ENCODE measurements at places on chromosomes 7 and 10. TPM values are rescaled to one million over a fixed set of nuclear protein-coding genes. Genes with fewer than 3 reads are reported as not detected.
A peak's percentile ranks its signal among the peaks of the same experiment; 100 is the strongest.

GRCh38 chr7:115040495-115040894 lies 118.6 kb downstream of the MDFIC start:
- no peaks in the 10 kb centered on the region for H3K4me1 ChIP-seq
- H3K27me3 ChIP-seq = no peaks in the 10 kb centered on the region
- H3K27ac ChIP-seq = no peak overlapping the region
- H3K4me3 ChIP-seq = no peak overlapping the region
- DNase-seq = no peak

METTL27 gene
- total RNA-seq = 1.6 TPM

WEE2 gene
- not detected for total RNA-seq

MLLT10 gene
- total RNA-seq = 74.6 TPM

CDNF gene
- total RNA-seq = 6.2 TPM

DNA sequence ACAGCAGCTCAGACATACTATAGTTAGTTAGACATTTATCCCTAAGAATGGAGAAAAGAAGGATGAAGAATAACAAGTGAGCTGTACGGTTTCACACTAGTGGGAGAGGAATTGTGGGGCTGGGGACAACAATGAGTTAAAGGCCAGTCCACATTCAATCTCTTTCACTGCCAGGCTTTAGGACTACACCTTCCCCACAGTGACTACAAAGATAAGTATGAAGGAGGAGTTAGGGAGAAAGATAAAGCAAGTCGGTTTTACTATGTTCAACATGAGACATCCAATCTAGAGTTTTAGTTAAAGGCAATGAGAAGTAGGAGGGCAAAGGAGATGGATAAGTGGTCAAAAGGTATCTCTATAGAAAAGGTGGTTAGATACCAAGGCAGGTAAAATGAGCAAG lies 16.3 kb downstream of the ARHGAP12 start:
- H3K27me3 ChIP-seq = no peaks in the 10 kb centered on the region
- H3K4me1 ChIP-seq = no peaks in the 10 kb centered on the region
- DNase-seq = no peak
- no peaks in the 10 kb centered on the region for H3K36me3 ChIP-seq

- H3K4me1 ChIP-seq = no peaks in the 10 kb centered on the region
- no peak for DNase-seq
- H3K27ac ChIP-seq = peak overlapping the region; percentile 75
These were observed 148.4 kb downstream of the KLF6 start for GRCh38 chr10:3636356-3637181.

TYSND1 gene
- 19.9 TPM for total RNA-seq

DNA sequence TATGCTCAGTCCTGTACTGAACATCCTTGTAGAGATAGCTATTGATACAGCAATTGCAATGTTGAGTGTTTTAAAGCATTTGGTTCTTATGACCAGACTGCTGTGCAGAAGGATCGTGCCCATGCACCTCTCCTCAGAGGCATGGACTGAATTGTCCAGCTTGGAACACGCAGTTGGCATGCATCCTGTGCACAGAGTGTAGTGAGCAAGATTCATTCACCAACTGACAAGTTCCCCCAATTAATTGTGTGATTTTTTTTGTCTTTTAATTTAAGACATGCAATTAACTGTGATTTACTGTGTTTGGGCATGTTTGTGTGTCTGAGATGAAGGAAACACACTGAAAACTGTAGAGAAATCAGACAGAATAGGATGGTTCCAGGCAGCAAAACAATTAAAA lies 323.7 kb downstream of the CDK14 start:
- H3K27me3 ChIP-seq = no peaks in the 10 kb centered on the region
- no peaks in the 10 kb centered on the region for H3K4me1 ChIP-seq
- DNase-seq = no peak
- no peak overlapping the region for H3K27ac ChIP-seq
- no peaks in the 10 kb centered on the region for H3K36me3 ChIP-seq

DNA sequence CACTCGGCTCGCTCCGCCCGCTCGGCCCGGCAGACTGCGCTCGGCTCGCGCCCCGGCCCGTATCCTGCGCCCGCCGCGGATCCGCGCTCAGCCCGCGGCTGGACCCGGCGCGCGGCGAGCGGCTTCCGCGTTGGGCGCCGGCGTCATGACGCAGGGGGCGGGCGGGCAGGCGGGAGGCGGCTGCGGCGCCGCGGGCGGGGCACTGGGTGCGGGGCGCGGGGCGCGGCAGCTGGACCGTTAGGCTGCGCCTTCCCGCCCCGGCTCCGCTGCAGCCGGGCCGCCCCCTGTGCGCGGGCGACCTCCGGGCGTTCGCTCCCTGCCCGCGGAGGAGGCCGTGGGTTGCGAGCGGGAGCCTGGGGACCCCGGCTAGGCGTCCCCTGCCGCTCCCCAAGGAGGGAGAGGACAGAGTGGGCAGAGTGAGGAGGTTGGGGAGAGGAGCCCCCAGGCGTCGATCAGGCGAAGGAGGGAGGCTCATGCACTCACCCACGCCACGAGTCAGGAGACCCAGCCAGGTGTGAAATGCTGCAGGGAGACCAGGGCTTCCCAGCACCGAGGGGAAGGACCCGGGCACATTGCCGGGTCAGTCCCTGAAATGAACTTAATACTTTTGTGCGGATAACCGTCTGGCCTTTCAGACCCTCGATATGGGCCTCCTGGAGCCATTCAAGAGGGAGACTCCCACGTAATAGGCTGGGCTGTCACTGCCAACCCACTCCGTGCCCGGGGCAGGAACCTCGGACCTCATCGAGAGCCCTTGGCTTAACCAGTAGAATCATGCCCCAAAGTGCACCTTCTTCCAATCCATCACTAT lies at the start of gene PIP4K2A:
Gene PIP4K2A, minus strand, starts transcription at position 100 of the 811 bp plus-strand sequence. CDS start 252 bp downstream, outside the sequence.
- H3K36me3 ChIP-seq = no peaks in the 10 kb centered on the region
- no peaks in the 10 kb centered on the region for H3K27me3 ChIP-seq

DNA sequence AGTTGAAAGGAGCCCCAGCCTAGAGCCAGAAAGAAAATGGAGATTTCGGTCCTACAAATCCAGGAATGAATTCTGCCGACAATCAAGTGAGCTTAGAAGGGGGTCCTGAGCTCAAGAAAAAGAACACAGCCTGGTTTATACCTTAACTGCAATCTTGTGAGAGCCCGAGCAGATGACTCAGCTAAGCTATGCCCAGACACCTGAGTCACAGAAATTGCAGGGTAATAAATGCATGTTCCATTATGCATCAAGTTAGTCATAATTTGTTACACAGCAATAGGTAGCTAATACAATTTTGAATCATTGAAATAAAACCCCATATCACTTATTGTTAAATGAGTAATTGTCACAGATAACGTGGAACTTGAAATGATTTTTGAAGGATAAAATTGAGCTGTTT lies 111.8 kb upstream of the FOXP2 start:
- H3K36me3 ChIP-seq = no peaks in the 10 kb centered on the region
- H3K4me1 ChIP-seq = no peaks in the 10 kb centered on the region
- DNase-seq = no peak

- no peak overlapping the region for H3K27ac ChIP-seq
- no peaks in the 10 kb centered on the region for H3K27me3 ChIP-seq
- no peaks in the 10 kb centered on the region for H3K36me3 ChIP-seq
- no peak overlapping the region for H3K4me3 ChIP-seq
- no peaks in the 10 kb centered on the region for H3K4me1 ChIP-seq
- DNase-seq = no peak
These were observed 44.0 kb downstream of the RTKN2 start for GRCh38 chr10:62224606-62225005.

- H3K4me1 ChIP-seq = no peaks in the 10 kb centered on the region
- DNase-seq = no peak
- no peaks in the 10 kb centered on the region for H3K36me3 ChIP-seq
- no peak overlapping the region for H3K4me3 ChIP-seq
These were observed 6.9 kb downstream of the SERPINE1 start for GRCh38 chr7:101133621-101134398.

DNA sequence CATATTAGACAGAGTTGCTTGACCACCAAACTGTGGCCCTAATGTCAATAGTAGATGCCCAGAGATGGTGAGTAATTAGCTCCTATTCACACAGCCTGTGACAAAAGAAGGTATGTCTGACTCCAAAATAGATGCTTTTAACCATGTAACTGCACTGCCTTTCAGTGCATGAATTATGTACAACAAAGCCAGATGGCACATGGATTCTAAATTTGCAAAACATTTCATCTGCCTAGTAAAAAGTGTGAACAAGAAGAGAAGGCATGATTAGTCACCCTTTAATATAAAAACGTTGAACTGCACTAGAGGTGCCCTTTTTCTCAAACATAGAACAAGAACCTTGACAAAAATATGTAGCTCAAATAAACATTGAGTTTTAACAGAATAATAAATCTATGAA lies 35.5 kb upstream of the PTPRZ1 start:
- H3K4me1 ChIP-seq = no peaks in the 10 kb centered on the region
- H3K27me3 ChIP-seq = no peaks in the 10 kb centered on the region
- no peak overlapping the region for H3K4me3 ChIP-seq
- DNase-seq = no peak
- H3K27ac ChIP-seq = no peak overlapping the region
- H3K36me3 ChIP-seq = no peaks in the 10 kb centered on the region

DNA sequence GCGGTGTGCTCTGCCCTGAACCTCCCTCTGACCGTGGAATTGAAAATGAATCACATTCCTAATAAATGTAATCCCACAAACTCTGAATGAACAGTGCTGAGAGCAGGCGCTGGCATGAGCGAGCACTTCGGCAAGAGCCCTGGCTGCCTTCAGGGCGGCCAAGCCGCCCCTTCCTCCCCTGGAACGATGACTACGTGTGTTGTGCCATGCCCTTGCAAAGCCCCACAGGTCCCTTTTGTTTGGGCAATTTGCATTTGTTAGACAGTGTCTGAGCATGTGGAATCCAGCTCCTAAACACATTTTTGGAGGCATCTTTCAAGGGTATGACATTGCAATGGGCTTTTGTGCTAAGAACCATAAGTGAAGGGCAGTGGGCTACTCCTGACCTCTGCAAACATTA lies 95.6 kb upstream of the MKI67 start:
- no peak overlapping the region for H3K27ac ChIP-seq
- H3K27me3 ChIP-seq = no peaks in the 10 kb centered on the region
- no peak for DNase-seq

GRCh38 chr10:122560279-122560804 lies at the start of gene DMBT1:
Gene DMBT1 (plus strand): TSS chr10:122560754. CDS start chr10:122560771, 17 bp downstream.
- no peaks in the 10 kb centered on the region for H3K27me3 ChIP-seq
- H3K4me1 ChIP-seq = no peaks in the 10 kb centered on the region
- no peak within 1 kb of the TSS for H3K4me3 ChIP-seq

- no peak for DNase-seq
- no peak overlapping the region for H3K27ac ChIP-seq
- H3K4me1 ChIP-seq = no peaks in the 10 kb centered on the region
These were observed 21.9 kb downstream of the CACNB2 start for GRCh38 chr10:18162021-18162627.

DNA sequence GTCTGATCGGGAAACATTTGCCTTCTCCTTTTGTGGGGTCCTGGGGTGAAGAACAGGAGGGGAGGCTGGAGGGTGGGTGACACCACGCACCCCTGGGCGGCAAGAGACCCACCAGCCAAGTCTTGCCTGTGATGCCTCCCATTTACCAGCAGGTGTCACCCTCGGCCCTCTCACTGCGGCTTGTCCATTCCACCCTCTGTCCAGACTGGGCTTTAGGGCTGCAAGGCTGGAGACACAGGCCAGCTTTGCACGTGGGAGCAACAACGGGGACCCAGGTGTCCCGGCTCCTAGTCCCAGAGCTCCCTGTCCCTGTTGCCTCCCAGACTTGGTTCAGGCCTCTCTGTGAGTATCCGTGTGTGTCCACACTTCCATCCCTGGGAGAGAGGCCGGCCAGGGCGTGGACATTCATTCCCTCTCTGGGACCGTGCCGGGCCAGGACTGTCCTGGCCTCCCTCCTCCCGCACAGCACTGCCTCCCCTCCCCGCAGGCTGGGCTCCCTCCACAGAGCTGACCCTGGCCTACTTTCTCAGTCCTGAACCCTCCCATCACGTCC lies 36.2 kb upstream of the GTF2IRD1 start:
- DNase-seq = peak; percentile 39
- no peaks in the 10 kb centered on the region for H3K36me3 ChIP-seq
- no peak overlapping the region for H3K4me3 ChIP-seq
- H3K27me3 ChIP-seq = no peaks in the 10 kb centered on the region
- no peak overlapping the region for H3K27ac ChIP-seq

GRCh38 chr7:96441436-96442084 lies 119.7 kb upstream of the SLC25A13 start:
- no peak for DNase-seq
- no peak overlapping the region for H3K27ac ChIP-seq
- H3K4me1 ChIP-seq = no peaks in the 10 kb centered on the region
- no peaks in the 10 kb centered on the region for H3K36me3 ChIP-seq

GRCh38 chr10:31645786-31646185 lies 282.8 kb downstream of the ARHGAP12 start:
- no peaks in the 10 kb centered on the region for H3K36me3 ChIP-seq
- H3K27ac ChIP-seq = no peak overlapping the region
- no peak overlapping the region for H3K4me3 ChIP-seq
- no peaks in the 10 kb centered on the region for H3K4me1 ChIP-seq
- no peak for DNase-seq

DNA sequence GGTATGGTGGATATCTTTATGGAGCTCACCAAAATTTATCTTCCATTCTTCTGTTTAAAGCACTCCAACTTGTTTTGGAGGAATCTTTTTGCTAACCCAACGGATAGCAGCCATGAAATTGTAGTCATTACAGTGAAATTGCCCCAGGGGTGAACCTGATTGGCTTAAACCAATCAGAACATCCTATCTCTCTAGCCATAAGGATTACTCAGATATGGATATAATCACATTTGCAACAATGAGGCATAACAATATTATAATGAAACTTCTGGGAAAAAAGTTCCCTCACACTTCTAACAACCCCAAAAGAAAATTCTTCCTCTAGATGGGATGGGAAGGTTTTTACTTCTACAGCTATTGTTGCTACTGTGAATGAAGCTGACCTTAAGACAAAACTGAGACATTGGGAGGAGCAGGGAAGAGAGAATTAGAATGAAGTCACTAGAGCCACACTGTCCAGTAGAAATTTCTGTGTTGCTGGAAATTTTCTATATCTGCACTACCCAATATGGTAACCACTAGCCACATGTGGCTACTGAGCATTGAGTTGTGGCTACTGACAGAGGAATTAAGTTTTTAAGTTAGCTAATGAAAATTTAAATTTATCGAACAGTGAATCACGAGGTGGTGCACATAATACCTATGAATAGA lies 50.4 kb upstream of the ARHGAP21 start:
- H3K36me3 ChIP-seq = no peaks in the 10 kb centered on the region
- H3K27me3 ChIP-seq = no peaks in the 10 kb centered on the region
- no peak overlapping the region for H3K27ac ChIP-seq
- H3K4me1 ChIP-seq = no peaks in the 10 kb centered on the region
- no peak for DNase-seq
- no peak overlapping the region for H3K4me3 ChIP-seq

- H3K4me1 ChIP-seq = no peaks in the 10 kb centered on the region
- no peak overlapping the region for H3K27ac ChIP-seq
- DNase-seq = no peak
These were observed 18.3 kb downstream of the AGAP3 start for GRCh38 chr7:151104411-151105235.

RBM20 gene
- 0.48 TPM for total RNA-seq

SFTPD gene
- not detected for total RNA-seq

- no peaks in the 10 kb centered on the region for H3K36me3 ChIP-seq
- H3K4me3 ChIP-seq = no peak overlapping the region
- no peaks in the 10 kb centered on the region for H3K4me1 ChIP-seq
- no peak for DNase-seq
- H3K27me3 ChIP-seq = no peaks in the 10 kb centered on the region
These were observed 395.7 kb upstream of the FOXK1 start for GRCh38 chr7:4286351-4286750.

GRCh38 chr7:13641714-13642113 lies 347.8 kb downstream of the ETV1 start:
- H3K27ac ChIP-seq = no peak overlapping the region
- H3K4me3 ChIP-seq = no peak overlapping the region
- no peaks in the 10 kb centered on the region for H3K4me1 ChIP-seq
- no peaks in the 10 kb centered on the region for H3K36me3 ChIP-seq
- no peak for DNase-seq

All from breast epithelium (tissue), 4 donors.